ENCODE measurements at places on chromosomes 6 and 20. TPM values are rescaled to one million over a fixed set of nuclear protein-coding genes. Genes with fewer than 3 reads are reported as not detected.

- no peaks in the 10 kb centered on the region for H3K27me3 ChIP-seq
- H3K36me3 ChIP-seq: no peaks in the 10 kb centered on the region
- no peak overlapping the region for H3K27ac ChIP-seq
Observed at GRCh38 chr6:154125421-154125820, 86.4 kb downstream of the OPRM1 start.

DNA sequence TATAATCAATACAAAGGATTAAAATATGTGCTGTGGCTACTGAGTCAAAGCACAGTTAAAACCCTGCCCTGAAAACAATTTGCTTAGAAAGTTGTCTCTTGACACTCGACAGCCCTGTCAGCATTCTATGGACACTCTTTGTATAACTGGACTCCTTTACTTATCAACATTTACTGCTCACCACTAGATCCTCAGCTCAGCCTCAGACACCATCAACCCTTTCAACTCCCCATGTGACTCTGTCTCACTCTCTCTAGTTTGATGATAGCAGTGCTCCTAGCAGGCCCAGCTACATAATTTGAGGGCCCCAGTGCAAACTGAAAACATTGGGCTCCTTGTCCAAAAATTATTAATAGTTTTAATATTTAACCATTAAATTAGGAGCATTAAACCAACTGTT lies 181.8 kb downstream of the TENT5A start:
- H3K27me3 ChIP-seq: no peaks in the 10 kb centered on the region
- no peak for DNase-seq
- no peak overlapping the region for H3K27ac ChIP-seq
- 0 out of 2 replicates have a peak, but pooled peaks cover 3% of the 10 kb centered on the region for H3K4me1 ChIP-seq
- no peaks in the 10 kb centered on the region for H3K36me3 ChIP-seq

- no peak overlapping the region for H3K4me3 ChIP-seq
- DNase-seq: no peak
- no peak overlapping the region for H3K27ac ChIP-seq
- H3K27me3 ChIP-seq: no peaks in the 10 kb centered on the region
- no peaks in the 10 kb centered on the region for H3K36me3 ChIP-seq
- H3K4me1 ChIP-seq: peaks cover 5% of the 10 kb centered on the region
Observed at GRCh38 chr20:35974256-35974655, 5.9 kb downstream of the CNBD2 start.

GRCh38 chr20:6680441-6680840 lies 87.0 kb upstream of the BMP2 start:
- H3K36me3 ChIP-seq: no peaks in the 10 kb centered on the region
- no peak for DNase-seq
- H3K4me3 ChIP-seq: no peak overlapping the region

The TP53TG5 gene
- not detected for total RNA-seq

Measured in Caco-2 (cell line).